NCI-H1436 treated with DMSO at 0.1 percent for 48 hours (cell line): ENCODE measurements at places on chromosomes 16 and 17.

DNA sequence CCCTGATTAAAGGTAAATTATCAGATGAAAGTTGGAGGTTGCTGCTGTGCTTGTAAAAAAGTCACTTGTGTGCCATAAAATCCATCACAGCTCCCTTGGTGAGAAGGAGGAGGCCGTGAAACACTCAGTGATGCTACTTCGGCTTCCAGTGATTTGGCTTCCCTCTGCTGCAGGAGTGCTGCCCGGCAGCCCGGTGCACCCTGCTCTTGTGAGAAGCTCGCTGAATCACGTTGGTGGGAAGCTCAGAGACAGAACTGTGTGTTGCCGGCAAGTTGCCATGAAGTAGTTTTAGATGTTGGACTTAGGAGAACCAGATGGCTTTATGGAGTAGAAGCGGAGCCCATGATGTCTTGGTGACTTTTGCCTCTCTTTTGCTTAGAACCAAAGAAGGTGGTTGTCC is 33.3 kb downstream of the MSI2 start:
- DNase-seq: no peak

DNA sequence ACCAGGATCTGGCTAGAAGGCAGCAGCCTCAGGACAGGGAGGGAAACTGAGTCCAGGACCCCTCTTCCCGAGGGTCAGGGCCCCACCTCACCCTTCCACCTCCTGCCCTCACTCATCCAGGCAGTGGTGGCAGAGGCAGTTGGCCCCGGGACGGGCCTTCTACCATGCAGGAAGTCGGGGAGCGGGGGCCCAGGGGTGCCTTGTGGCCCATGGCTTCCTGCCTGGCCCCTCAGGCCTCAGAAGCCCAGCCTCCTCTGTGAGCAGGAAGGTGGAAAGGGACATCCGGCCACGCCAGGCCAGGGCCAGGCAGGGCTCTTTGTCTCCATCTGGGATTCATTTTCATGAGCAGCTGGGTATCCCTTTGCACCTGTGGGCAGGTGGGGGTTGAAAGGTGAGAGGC is 58.5 kb downstream of the BAHCC1 start:
- no peak for DNase-seq

DNA sequence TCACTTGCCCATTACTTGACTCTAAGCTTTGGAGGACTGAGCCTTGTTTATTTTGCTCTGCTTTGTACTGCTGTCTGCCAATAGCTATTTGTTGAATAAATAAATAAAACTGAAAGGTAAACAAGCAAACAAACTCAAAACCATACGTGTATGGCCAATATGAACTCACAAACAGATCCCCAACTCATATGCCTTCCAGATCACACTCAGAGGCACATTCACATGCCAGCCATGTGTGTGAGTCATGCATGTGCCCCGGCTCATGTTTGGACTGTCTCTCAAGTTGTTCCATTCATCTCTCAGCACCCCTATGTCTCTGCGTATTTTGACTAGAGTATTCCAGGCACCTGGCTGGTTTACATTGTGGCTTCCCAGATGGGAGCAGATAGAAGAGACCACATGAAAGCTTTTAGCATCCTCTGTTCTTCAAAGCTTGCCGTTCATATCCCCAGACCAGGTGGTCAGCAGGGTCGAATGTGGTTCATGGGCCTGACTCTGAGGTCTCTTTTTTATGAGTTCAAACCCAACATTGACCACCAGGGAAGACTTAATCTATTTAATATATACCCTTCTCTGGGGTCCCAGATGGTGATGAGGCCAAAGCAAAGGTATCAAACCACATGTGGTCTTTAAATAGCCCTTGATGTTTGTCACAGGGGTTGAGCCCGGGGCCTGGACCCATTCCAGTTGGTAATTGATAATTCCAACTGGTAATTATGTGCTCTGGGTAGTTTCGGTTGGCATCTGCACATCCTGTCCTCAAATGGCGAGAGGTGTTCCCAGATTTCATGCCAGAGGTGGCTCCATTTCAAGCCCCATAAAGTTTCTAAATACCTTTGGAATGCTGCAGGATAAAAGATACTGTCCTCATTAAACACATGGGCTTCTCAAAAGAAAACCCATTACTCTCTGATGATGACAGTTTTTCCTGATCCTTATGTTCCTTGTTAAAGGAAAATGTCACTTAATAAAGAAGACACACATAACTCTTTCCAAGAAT is 287.3 kb upstream of the MAF start:
- DNase-seq: no peak

DNA sequence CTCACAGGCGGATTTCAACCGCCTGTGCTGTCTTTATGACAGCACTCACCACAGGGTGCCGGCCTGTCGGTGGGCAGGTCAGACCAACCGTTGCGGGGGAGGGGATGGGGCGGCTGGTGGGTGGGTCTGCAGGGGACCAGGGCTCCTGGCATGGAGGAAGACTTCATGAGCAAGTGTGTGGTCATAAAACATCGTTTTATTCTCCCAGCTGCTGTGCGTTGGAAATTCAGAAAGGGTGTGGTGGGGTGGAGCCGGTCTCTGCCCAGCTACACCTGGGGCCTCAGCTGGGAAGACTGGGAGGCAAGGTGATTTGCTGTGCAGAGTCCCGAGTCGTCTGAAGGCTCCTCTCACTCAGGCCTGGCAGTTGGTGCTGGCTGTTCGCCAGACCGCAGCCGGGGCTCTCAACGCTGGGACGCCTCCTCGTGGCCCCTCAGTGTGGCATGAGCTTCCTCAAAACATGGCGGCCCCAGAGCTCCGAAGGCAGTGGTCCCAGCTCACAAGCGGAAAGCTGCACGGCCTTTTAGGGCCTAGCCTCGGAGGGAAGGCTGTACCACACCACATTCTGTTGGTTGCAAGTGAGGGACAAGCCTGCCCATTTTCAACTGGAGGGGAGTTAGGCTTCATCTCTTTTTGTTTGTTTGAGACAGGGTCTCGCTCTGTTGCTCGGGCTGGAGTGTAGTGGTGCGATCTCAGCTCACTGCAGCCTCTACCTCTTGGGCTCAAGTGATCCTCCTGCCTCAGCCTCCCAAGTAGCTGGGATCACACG is 45.8 kb upstream of the GSE1 start:
- DNase-seq: no peak

- no peak for DNase-seq
Observed at GRCh38 chr17:82202981-82203380, 9.7 kb downstream of the CCDC57 start.

DNA sequence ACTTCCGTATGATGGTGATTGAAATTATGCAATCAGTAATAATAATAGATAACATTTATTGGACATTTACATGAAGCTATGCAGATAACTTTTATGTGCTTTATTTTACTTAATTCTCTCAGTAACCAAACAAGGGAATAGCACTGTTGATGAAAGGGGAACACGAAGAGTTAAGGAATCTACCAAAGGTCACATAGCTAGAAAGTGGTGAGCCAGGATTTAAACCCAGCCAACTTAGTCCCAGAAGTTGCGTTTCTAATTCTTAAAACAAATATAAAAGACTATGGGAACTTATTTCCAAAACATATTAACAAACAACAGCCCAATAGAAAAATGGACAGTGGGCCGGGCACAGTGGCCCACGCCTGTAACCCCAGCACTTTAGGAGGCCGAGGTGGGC is 9.7 kb downstream of the SPNS3 start:
- no peak for DNase-seq
